ENCODE measurements at places on chromosomes 5 and 9.

GRCh38 chr5:108145351-108145750 is 236.5 kb downstream of the FBXL17 start:
- DNase-seq, result no peak

DNA sequence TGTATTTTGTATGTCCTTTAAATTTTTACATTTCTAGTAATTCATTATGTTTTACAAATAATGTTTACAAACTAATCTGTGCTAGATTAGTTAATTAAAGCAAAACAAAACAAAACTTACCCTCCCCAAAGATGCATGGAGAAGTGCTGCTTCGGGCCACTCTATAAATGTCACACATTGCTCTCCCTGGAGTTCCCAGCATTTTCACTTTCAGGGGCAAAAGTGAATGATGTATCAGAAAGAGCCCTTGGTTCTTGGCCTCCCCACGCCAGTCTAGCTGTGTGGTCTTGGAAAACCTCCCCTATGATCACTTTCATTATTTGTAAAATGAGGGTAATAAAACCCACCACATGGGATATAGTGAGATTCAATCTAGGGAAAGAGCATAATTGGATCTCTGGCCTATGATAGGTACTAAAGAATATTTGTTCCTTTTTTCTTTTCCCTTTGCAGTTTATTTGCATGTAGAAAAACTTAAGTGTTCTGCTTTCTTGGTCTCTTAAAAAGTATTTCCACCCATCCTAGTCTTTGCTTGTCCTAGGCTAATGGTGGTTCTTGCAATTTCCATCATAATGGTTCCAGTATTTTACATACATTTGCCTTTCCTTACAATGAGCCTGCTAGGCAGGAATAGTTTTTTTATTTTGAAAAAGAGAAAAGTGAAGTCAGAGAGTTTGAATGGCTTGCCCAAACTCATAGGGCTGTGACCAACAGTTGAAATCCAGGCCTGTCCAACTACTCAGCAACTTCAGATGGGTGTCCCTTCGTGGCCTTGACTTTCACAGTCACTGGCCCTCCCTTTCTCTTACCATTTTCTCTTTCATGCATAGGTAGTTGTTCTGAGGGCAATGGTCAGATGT is 184.5 kb upstream of the KLF4 start:
- DNase-seq, result no peak

- no peak for DNase-seq
Observed at GRCh38 chr5:111869681-111870080, 112.7 kb upstream of the NREP start.

GRCh38 chr9:134656334-134657006 is 14.9 kb downstream of the COL5A1 start:
- DNase-seq, result no peak

GRCh38 chr5:107563959-107564544 is 106.7 kb downstream of the EFNA5 start:
- DNase-seq, result no peak

DNA sequence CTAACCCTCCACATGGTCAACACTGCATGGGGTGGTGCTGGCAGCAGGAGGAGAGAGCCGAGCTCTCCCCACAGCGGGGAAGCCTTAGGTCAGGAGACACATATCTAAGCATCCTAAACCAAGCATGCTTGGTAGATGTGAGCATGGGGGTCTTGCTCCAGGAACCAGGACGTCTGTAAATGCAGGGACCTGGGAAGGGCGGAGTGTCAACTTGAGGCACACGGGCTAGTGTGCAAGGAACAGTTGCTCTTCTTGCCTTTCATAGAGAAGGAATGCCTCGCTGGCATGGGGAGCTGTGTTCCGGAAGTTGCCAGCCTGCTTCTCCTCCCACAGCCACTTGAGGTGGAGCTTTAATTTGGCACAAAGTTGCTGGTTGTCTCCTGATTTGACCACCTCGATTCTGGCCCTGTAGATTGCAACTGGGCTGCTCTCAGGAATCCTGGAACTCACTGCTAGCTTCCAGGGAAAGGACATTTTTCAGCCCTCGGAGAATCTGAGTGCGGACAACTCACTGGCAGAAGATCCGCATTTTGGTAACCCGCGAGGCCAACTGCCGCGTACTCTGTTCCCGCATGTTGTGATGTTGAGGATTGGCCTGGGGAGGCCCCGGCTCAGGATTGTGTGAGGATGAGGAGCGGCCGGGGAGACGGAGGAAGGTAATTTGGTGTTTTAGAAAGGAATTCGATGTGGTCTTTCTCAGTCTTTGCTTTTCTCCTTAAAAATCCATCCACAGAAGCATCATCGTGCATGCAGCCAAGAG is 370.3 kb upstream of the IRX1 start:
- DNase-seq, result no peak

GRCh38 chr9:95876138-95876444 is 600 bp downstream of the ERCC6L2 start:
- no peak for DNase-seq

GRCh38 chr9:96719921-96720320 is 58.0 kb downstream of the ZNF510 start:
- no peak for DNase-seq

DNA sequence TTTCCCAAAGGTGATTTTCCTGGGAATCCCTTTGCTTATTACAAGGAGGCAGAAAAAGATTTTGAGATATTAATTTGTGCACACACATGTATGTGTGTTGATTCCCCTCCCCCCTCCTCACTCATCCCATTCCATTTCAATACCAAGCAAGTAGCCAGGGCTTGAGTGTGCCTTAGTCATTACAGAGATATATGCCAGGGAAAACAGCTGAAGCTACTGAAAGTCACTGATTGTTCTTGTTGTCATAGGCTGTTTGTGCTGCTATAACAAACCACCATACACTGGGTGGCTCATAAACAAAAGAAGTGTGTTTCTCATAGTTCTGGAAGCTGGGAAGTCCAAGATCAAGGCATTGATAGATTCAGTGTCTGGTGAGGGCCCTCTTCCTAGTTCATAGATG is 158.6 kb downstream of the BAAT start:
- DNase-seq, result no peak

DNA sequence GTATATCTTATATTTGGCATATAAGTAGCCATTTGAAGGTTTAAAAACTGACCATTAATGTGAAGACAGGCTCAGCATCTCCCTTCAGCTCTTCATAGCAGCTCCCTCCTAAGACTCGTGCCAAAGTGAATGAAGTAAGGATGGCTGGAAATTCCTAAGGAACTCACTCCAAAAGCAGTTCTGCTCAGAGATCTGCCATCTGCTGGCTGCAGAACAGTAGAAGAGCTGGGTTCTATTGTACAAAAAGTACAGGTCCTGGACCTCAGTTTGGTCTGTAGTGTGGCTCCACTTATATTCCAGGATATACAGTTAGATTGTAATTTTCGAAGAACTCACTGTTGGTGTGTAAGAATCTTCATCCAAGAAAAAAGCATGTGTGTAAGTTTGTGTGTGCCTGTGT is 104.9 kb upstream of the RUSC2 start:
- DNase-seq, result no peak

GRCh38 chr9:739362-739761 is 102.1 kb upstream of the DMRT1 start:
- DNase-seq, result no peak

DNA sequence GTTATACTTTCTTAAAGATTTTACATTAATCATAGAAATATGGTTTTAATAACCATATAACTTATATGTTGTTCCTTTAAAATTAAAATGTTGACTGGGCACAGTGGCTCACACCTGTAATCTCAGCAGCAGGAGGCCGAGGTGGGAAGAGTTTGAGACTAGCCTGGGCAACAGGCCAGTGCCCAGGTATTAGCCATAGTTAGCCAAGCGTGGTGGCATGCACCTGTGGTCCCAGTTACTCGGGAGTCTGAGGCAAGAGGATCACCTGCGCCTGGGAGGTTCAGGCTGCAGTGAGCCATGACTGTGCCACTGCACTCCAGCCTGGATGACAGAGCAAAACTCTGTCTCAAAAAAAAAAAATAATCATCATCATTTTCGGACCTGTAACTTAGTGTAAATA is 133.5 kb downstream of the DTWD2 start:
- no peak for DNase-seq

GRCh38 chr9:17045381-17045940 is 89.4 kb upstream of the CNTLN start:
- DNase-seq, result no peak

- DNase-seq, result no peak
Observed at GRCh38 chr5:65625743-65626142, 916 bp downstream of the SHLD3 start.

- DNase-seq, result no peak
Observed at GRCh38 chr5:137446151-137446550, 53.0 kb downstream of the SPOCK1 start.

- no peak for DNase-seq
Observed at GRCh38 chr5:92508271-92508670, 1072.7 kb downstream of the NR2F1-AS1 start.

DNA sequence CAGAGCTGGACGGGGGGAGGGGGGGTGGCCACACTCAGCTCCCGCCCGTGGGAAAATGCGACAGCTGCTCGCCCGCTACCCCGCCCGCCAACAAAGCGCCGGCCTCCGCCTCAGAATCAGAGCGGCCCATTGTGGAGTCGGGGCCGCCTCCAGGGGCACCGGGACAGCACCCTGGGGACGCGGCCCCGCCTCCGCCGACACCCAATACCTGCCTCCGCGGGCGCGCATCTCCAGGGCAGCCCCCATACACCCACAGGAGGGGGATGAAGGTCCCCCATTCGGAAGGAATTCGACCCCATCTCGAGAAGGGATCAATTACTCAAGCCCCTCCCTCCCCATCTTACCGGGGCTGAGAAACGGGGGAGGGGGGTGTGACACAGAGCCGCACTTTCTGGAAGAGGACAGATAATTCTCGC is 1.3 kb downstream of the NOTCH1 start:
- peak; percentile 87 for DNase-seq

GRCh38 chr5:167631191-167631590 is 660.3 kb upstream of the WWC1 start:
- no peak for DNase-seq

DNA sequence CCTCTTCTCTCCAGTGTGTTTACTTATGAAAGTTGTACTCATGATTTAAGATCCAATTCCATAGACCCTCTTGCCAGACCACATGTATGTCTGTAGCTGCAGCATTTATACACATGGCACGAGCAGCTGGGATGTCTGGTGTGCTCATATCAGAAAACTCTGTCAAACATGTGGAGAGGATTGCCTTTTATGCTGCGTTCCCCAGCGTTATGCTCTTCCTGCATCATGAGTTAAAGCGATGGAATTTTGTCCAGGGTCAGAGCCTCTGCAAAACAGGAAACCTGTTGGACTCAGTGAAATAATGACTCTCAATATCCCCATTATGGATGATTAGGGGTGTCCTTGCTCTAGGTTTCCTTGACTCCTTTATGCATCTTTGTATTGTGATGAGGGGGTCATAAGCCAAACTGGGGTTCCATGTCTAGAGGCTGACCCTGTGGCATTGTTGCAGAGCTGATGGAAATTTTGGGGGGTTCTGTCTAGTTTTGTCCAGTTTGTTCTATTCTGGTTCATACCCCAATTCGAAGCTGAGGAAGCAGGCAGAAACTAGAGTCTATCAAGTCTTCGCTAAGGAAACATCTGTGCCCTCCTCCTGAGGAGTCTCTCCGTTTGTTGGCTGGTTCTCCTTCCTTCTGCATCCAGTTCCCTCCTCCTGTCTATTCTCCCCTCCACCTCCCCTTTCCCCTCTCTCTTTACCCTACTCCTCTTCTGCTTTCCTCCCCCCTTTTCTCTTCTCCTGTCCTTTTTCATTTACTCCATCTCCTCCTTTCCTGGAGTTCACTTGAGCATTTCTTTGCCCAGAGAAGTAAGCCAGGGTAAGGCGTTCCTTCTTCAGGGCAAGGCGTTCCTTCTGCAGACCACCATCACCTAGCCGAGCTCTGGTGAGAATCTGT is 252.8 kb downstream of the MAST4 start:
- DNase-seq, result no peak

GRCh38 chr9:86410281-86410680 is 56.1 kb upstream of the TUT7 start:
- no peak for DNase-seq

GRCh38 chr5:40491644-40492043 is 188.1 kb upstream of the PTGER4 start:
- DNase-seq, result no peak

DNA sequence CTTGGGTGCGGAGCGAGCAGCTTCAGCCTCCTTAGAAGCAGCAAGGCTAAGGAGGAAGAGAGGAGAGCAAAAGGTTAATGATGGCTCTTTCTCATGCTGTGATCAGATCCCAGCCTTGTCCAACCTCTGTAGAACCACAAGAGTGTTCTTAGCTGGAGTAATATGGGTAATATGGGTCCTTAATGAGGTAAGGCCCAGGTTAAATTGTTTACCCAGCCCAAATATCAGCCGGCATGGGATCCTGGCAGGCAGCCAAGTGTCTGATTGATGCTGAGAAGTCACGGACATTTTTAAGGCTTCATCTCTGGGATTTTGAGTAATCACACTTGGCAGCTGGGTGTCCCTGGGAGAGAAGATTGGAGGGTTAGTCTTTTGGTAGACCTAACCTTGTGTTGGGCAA is 32.3 kb downstream of the GLRA1 start:
- DNase-seq, result no peak

DNA sequence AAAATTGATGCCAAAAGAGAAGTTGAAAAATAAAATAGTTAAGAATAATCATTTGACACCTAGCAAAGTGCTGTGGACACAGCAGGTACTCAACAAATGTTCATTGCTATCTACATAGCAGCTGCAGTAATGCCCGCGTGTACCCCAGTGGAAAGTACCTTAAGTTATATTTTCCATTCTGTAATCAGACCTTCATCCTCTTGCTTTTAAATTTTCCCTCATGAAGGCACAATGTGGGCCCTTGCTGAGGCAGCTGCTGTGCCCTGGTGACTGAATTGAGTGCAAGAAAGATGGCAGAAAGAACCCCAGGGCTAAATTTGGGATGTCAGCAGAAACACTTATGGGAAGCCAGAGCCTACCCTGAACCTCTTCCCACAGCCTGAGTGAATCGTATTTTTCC is 65.9 kb downstream of the CYFIP2 start:
- no peak for DNase-seq

DNA sequence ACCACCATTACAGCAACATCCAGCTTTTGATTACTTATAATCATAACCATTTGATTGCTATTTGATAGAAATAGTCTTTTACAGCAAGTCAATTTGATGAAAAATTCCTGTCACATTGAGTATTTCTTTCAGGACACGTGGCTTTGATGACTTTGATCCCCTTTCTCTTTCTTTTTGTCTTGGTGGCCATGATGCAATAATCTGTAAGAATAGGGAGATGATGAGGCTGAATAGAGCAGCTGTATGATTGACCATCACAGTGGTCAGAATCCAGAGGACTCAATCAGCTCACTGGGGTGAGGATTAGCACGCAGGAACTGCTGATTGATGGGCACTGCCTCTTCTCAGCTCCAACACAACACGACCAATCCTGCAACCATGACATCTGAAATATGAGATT is 262.7 kb downstream of the PARP8 start:
- no peak for DNase-seq

- peak; percentile 68 for DNase-seq
Observed at GRCh38 chr9:130766021-130766926, 68.8 kb upstream of the ABL1 start.

Measured in mucosa of descending colon (tissue), 3 donors.